ENCODE measurements at places on chromosomes 4 and X.

GRCh38 chr4:74930162-74930561, 2.8 kb upstream of the PARM1 start:
- no peak for DNase-seq

GRCh38 chrX:46376246-46376885, 168.9 kb downstream of the ZNF674 start:
- DNase-seq, result no peak

DNA sequence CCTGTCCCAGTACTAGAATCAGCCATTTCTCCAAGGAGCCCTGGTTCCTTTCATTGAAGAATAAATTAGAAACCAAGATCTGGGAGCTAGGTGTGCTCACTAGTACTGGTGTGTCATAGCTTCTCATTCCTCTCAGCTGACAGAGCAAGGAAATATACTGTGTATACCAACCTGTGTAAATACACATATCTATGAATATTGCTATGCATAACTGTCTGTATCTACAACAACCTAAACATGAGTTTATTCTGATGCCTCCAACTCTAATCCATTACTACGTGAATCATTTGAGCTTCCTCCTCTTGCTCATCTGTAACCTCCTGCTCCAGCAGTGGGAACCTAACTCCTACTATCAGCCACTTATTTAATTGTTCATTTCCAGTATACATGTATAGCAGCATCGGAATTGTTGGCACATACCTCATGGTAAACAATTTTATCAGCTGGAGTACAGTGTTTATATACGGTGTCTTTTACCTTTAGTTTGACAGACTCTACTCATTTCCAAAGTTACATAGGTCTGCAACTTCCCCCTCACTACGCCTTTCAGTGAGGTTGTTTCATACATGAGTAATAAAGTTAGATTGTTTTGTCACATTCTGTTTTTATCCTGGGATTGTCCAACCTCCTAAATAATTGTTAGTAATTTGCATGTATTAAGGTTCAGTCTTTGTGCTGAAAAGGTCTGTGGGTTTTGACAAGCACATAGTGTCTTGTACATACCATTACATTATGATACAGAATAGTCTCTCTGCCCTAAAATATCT, 7.1 kb upstream of the SCRG1 start:
- no peak for DNase-seq

DNA sequence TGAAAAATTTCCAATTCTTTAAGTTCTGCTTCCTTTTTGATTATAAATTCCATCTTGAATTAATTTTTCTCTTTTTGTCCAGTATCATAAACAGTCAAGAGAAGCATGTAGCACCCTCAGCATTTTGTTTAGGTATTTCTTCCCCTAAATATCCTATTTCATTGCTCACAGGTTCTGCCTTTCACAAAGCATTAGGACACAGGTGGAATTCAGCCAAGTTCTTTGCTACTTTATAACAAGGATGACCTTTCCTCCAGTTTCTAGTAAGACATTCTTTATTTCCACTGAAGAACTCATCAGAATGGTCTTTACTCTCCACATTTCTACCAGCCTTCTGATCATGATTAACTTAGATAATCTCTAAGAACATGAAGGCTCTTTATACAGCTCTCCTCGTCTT, 7.4 kb downstream of the SLC9B1 start:
- DNase-seq, result no peak

DNA sequence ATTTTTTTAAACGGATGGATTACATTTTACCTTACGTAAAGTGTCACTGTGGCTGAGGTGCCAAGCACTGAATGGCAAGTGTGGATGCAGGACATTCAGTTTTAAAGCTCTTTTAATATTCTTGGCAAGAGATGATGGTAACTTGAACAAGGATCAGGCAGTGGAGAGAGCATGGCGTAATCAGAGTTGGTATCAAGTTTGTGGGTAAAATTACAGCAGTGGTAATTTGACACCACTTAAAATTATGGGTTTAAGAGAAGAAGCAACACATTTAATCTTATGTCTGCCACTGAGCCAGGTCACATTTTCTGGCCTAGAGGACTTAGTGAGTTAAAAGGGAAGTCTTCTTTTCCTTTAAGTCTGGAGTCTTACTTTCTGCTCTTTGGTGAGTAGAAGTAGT, 100.5 kb downstream of the NAA11 start:
- DNase-seq, result no peak

- DNase-seq, result no peak
Observed at GRCh38 chr4:74751856-74752255, 42.5 kb downstream of the BTC start.

DNA sequence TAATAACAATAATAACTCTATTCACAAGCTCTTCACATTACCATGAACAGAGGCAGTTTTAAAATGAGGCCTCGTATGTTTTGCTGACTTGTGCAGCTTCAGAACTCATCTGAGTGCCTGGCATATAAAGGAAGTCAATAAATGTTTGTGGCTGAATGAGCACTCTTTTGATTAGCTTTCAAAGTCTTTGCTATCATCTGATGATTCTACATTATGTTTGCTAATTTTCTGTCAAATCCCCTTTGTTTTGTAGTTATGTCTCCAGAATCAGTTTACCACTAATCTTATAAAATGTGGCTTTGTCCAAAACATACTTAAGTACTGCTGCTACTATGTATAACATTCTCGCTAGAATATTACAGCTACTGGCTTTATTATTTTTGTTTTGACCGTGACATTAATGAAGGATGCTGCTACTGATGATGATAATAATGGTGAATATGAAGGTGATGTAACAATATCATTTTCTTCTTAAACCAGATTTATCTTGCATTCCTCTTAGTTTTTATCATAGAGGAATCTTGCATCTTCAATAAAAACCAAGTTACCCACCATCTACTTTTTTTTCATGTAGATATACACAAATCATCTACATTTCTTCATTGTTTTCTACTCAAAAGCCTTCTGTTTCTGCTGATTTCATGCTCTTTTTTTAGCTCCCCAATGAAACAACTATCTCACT, 384.5 kb downstream of the NAF1 start:
- no peak for DNase-seq
